ENCODE measurements at places on chromosomes 6 and 20. TPM values are rescaled to one million over a fixed set of nuclear protein-coding genes. Genes with fewer than 3 reads are reported as not detected.

The OR2B6 gene
- not detected for total RNA-seq

The CALHM6 gene
- total RNA-seq, result not detected

The SLC22A7 gene
- not detected for total RNA-seq

The FNDC1 gene
- total RNA-seq, result 102 TPM

The CRIP3 gene
- total RNA-seq, result 0.62 TPM

The LY6G6C gene
- 1.1 TPM for total RNA-seq

The SNX5 gene
- 127 TPM for total RNA-seq

The XKR7 gene
- under 0.01 TPM for total RNA-seq

The KCNK17 gene
- total RNA-seq, result 0.62 TPM

The ZNF391 gene
- 6.2 TPM for total RNA-seq

The RBM24 gene
- total RNA-seq, result 201 TPM

The HLA-DPA1 gene
- 15.6 TPM for total RNA-seq

The ASIP gene
- not detected for total RNA-seq

The DPPA5 gene
- total RNA-seq, result not detected

The BPI gene
- total RNA-seq, result 0.21 TPM

The ISM1 gene
- total RNA-seq, result 7.6 TPM

The AVP gene
- not detected for total RNA-seq

The TMEM217 gene
- total RNA-seq, result 0.31 TPM

The GNAS-AS1 gene
- total RNA-seq, result 2.5 TPM

The NKX2-2 gene
- total RNA-seq, result 0.21 TPM

The SUMO4 gene
- 5.5 TPM for total RNA-seq

The TSPO2 gene
- total RNA-seq, result 1.4 TPM

The MYMX gene
- total RNA-seq, result 9.1 TPM

The ZNF322 gene
- 21.6 TPM for total RNA-seq

The NKX2-4 gene
- not detected for total RNA-seq

The ARFGEF3 gene
- total RNA-seq, result 3.3 TPM

The SLC26A8 gene
- not detected for total RNA-seq

The COL20A1 gene
- total RNA-seq, result 6.2 TPM

The FAM217B gene
- 11.5 TPM for total RNA-seq

The OLIG3 gene
- total RNA-seq, result not detected

The LIN28B gene
- 0.21 TPM for total RNA-seq

The MGME1 gene
- total RNA-seq, result 16.6 TPM

The SAMD3 gene
- total RNA-seq, result 4.8 TPM

The MOXD1 gene
- 17.6 TPM for total RNA-seq

The ZNF334 gene
- 6.7 TPM for total RNA-seq

The RGS17 gene
- 1.0 TPM for total RNA-seq

Data from tongue (tissue), 3 donors.